Epithelial cell of prostate (primary cell): ENCODE measurements at places on chromosomes 2 and 18.

- DNase-seq = no peak
These were observed 218.7 kb upstream of the PIEZO2 start for GRCh38 chr18:11368020-11368419.

DNA sequence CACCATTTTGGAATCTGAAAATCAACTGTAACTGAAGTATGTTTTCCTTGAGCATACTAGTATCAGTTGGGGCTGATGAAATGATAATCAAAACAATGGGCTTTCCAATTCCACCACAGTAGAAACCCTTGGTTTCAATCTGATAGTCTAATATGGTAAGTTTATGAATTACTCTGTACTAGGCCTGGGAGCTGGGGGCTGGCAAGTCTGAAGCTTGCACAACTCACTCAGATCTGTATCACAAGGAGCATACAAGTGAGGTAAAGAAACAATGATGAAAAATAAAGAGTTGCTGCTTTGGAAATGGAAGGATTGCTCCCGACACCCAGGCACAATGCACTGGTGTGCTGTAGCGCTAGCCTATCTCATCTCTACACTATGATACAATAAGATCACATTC is 19.4 kb downstream of the ZEB2 start:
- DNase-seq = no peak

GRCh38 chr18:43620936-43621335 is 343.6 kb upstream of the SYT4 start:
- DNase-seq = no peak

DNA sequence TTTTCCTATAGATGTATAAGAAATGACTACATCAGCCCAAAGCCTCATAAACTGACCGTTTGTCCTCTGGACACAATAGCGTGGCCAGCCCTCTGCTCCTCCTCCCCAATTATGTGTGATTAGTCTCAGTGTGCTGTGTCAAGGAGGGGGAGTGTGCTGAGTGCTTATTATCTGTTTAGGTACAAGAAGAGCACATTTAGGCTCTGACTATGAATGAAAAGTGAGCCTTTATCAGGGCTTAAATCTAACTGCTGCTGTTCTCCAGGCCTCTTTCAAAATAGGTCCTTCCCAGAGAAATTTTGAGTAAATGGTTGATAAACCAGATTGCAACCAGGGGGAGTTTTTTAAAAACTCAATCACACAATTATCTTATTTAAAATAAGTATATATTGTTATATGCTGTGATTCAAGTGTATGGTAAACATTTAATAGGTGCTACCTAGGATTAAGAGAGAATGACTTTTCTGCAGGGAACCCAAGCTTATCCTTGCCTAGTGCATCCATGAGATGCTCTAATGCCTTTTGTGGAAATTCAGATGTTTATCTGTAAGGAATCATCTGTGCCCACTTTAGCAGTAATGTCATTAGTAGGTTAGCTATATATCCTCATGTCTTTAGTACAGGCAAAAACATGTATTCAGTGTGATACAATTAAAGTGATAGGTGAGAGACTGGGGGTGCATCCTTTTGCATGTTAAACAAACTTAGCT is 168.7 kb upstream of the SIX3 start:
- DNase-seq = no peak

GRCh38 chr2:174682578-174683391 is 81.5 kb downstream of the CHRNA1 start:
- DNase-seq = no peak

GRCh38 chr18:74896390-74896991 is 298.8 kb downstream of the ZNF407 start:
- DNase-seq = no peak
